SW 1271 (cell line): ENCODE measurements at places on chromosomes 11 and 22.

- no peak for DNase-seq
Observed at GRCh38 chr11:92591521-92591920, 366.9 kb downstream of the FAT3 start.

- DNase-seq, result no peak
Observed at GRCh38 chr22:39984006-39984405, 10.7 kb upstream of the FAM83F start.

- no peak for DNase-seq
Observed at GRCh38 chr11:1507381-1508140, 21.0 kb upstream of the MOB2 start.

- DNase-seq, result no peak
Observed at GRCh38 chr11:112776834-112777233, 184.4 kb upstream of the NCAM1 start.

GRCh38 chr11:113730887-113731726, 25.0 kb upstream of the TMPRSS5 start:
- DNase-seq, result no peak

DNA sequence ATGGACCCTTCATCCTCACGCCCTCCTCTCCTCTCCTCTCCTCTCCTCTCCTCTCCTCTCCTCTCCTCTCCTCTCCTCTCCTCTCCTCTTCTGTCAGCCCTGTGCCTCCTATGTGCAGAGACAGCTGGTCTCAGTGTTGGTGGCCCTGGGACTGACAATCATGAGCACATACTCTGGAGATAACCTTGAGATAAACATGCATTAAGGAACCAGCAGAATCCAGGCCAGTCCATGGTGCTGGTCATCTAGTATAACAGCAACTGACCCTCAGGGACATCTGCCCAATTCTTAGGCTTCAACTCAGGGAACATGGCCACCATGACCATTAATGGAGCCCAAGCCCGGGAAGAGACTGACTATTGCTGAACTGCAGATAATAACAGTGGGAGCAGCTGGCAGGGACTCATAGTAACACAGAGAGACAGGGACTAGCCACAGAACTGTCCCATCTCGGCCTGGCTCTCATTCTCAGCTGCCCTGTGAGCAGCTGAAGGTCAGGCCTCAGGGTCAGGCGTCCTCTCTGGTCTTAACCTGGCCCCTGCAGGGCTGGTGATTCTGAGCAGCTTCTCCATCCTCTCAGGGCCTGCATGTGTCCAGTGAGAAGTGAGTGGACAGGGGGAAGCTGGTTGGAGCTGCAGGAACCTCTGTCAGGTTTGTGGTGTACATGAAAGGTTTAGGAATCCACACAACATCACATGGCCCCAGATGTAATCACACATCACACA, 45.4 kb downstream of the GGTLC2 start:
- DNase-seq, result no peak

GRCh38 chr22:41256254-41257253, 15.8 kb upstream of the CHADL start:
- DNase-seq, result peak; percentile 17

GRCh38 chr22:44926491-44927415, 83.1 kb downstream of the PHF21B start:
- no peak for DNase-seq

- no peak for DNase-seq
Observed at GRCh38 chr11:130674686-130675308, 226.4 kb downstream of the ADAMTS15 start.

DNA sequence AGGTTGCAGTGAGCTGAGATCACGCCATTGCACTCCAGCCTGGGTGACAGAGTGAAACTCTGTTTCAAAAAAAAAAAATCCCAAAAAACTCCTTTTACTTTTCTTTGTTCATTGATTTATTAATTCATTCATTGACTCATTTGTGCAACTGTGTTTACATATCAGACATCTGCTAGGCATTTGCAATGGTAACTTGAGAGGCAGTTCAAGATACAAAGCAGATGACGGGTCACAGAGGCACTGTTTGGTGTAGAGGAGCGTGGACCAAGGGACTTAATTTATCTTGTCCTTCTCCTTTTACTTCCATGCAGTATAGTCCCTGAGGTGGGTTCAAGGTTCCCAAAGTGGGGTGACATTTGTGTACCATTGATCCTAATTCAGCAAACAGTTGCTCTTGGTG, 71.4 kb downstream of the KIAA1671 start:
- no peak for DNase-seq

DNA sequence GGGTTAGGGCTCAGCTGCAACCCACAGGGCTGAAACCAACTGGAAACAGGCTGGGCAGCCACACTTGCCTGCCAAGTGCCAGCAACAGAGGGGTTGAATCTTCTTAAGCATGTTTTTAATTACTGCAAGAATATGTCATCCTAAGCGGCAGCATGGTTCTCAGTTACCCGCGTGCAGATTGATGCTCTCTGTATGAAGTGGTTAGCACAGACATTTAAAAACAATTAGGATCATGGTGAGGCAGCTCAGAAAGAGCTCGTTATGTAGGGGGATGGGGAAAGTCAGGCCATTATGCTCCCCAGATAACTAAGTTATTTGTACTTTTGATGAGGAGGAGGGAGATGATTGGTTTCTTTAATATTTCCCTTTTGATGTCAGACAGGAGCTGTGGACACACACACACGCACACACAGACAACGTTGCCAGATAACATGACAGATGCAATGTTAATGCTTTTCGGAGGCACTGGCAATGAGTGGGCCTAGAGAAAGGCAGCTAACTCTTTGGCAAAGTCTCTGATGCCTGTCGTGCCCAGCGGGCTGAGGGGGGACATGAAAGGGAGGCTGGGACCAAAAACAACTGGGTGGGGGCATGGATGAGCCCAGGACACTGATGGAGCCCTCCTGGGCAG, 389.7 kb downstream of the NXPE2 start:
- DNase-seq, result no peak

DNA sequence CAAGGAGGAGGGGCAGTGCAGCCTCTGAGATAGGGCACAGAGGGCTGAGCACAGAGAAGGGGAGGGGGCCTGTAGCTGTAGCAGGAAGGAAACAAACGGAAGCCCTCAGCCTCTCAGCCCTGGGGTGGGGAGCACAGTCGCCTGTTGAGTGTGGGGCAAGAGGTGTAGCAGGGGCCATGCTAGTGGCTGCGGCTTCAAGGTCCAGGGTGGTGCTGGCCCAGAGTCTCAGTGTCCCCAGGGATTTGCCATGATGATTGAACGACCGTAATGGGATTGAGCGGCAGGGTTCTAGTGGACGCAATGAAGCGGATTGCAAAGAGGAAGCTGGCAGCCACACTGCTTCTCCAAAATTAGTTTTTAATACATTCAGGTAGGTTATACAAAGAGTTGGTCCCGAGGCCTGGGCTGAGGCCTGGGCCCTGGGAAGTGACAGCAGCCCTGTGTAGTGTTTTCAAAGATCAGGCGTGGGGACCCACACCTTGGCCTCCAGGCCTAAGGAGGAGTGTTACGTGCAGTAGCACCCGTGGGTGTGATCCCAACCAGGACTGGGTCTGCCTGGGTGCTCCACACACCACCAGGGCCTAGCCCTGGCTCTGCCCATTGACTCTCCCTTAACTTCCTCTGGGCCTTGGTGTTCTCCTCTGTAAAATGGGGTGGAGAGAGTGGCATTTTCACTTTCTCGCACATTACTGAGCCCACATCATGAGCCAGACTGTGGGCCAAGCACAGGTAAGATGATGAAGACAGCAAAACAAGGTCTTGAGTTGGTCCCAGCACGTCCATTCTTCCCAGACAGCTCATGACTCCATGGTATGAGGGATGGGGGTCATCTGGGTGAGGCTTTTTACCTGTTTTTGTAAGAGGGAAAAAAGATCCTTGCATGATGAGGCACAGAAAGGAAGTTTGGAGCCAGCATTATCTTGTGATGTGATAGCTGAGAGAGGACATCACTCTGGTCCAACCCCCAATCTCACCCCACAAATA, 13.1 kb downstream of the LRRC32 start:
- no peak for DNase-seq

- DNase-seq, result no peak
Observed at GRCh38 chr22:50276143-50276542, 6.0 kb upstream of the MAPK11 start.

DNA sequence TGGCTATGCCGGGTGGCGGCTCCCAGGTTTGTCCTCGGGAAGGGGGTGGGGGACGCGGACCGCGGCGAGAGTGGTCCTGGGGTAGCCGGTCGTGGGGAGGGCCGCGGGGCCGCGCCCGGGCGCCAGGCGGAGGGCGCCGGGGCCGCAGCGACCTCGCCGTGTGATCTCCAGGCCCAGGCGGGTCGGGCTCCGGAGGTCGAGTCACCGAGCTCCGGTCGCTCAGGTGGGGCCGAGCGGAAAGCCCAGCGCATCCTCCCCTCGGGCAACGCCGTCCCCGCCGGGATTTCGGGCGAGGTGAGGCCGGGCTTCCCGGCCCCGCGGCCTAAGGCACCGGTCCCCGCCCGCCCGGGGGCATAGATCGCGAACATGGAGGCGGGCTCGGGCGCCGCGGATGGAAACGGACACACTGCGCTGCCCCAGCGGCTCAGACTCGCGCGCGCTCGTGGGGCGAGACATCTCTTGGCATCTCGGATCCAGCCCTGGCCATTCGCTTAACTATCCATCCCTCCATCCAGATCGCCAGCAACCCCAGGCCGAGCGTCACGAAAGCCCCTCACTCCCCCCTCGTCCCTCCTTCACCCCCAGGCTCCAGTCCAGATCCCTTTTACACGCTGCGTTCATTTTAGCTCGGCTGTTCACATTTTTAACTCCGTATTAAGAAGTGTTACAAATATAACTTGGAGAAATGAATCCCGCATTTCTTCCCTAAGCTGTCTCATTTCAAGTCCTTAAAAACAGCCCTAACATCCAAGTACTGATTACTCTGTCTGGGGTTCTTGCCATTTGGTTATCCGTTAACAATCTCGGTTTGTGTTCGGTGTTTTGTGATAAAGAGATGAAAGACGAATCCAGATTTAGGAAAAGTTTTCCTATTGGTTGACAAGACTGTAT, 460 bp downstream of the ZC3H12C start:
- DNase-seq, result peak; percentile 20

DNA sequence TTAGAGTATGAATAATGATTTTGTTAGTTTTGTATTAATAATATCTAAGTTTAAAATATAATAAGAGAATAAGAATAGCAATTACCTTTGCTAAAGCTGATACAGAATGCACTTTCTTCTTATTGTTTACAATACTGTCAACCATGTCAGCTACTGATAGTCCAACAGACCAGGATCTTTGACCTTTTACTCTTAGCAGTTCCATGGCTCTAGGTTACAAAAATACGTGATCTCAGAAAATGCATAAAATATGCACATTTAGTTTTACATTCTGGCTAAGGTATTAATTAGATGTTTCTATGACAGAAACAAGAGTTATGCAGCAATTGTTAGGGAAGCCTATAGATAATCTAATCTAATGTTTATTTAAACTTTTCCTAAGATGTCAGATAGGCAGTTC, 7.5 kb upstream of the TSG101 start:
- no peak for DNase-seq

DNA sequence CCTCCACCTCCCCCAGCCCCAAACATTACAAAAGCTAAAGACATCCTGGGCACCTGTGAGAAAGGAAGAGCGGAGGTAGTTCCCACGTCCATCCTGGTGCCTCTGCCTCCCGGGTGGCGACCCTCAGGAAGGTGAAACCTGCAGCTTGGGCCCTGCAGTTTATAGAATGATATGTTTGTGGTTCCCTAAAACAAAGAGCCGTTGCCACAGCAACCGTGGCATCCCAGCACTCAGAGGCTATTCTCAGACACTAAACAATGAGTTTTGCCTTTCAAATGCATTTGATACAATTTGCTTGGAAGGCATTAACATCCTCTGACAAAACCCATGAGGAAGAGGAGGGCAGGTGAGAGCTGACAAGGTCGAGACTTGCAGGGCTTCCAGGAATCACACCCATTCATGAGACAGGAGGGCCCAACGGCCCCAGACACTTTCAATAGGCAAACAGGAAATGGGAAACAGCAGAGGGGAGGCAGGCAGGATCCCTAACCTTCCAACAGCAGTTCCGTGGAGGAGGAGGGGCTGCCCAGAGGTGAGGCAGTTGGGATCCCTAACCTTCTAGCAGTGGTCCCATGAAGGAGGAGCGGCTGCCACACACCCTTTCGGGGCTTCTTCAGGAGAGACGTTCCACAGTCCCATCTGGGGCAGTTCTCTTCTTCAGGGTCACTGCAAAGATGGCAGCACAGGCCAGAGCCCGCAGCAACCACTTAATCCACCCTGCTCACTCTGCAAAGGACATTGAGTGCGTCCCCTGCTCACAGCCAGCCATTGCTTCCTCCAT, 379.2 kb downstream of the SHANK2 start:
- no peak for DNase-seq

DNA sequence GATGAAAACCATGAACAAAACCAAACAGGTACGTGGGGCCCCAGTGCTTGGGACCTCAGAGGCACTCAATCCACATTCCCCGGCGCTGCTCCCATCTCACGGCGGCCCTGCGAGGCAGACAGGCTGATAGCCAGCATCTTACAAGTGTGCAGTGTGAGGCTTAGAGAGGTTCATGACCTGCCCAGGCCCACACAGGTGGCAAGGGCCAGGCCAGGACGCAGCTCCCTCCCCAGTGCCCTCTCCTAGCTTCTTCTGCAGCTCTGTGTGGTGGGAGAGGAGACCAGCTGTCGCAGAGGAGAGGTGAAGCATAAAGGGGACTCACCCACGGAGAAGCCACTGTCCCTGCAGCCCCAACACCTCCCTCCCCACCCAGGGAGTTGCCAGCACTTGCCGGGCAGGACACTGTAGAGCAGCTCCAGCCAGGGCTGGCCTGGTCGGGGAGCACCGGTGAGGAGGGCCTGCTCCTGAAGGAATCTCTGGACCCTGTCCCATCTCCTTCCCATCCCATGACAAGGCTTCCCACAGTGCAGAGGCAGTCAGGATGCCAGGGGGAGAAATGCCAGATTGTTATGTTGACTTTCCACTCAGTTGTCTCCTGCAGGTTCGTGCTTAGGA, 92.4 kb upstream of the TMEM45B start:
- no peak for DNase-seq

- DNase-seq, result peak; percentile 47
Observed at GRCh38 chr11:1458340-1459218, 28.0 kb downstream of the MOB2 start.

DNA sequence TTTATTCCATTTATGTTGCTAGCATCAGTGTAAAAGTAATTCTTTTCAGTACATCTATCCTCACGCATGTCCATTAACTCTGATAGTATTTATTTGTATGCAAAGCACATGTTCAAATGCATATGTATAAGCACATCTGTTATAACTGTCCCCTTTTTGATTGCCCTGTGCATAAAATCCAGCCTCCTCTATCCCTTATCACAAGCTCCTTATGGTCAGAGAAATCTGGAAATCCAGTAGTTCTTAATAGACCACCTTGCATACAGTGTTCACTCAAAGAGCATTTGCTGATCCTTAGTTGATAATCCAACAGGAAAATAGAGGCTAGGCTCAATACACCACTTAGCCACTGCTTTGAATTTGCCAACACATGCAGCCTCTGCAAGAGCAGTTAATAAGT, 443.5 kb downstream of the AASDHPPT start:
- DNase-seq, result no peak

DNA sequence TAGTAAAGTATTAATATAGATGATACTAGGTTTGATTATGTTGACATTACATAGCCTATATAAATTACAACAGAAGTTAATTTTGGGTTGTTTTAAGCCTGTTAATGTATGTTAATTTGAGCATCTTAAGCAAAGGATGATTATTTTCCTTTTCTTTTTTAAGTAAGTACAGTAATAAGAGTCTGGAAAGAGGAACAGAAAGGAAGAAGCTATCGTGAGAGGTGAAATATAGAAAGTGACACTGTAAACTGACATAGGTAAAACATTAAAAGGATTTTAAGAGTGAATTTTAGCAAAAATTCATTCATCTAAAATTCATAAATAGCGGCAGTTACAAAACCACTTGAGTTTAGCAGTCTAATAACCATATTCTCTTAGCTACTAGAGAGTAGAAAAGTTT, 45.5 kb downstream of the FAR1 start:
- no peak for DNase-seq

GRCh38 chr11:122108192-122108799, 7.7 kb downstream of the BLID start:
- peak; percentile 36 for DNase-seq
